IMR-90 (cell line): ENCODE measurements at places on chromosomes 5 and 9. TPM values are rescaled to one million over a fixed set of nuclear protein-coding genes. Genes with fewer than 3 reads are reported as not detected.

BTNL8 gene
- not detected in 2 replicates for total RNA-seq

FGF10 gene
- total RNA-seq, result not detected in 2 replicates

RASEF gene
- total RNA-seq, result under 0.01 TPM in 2 replicates

MAMDC2 gene
- total RNA-seq, result 5.0 and 5.6 TPM in 2 replicates

KIF12 gene
- not detected in 2 replicates for total RNA-seq

MORN5 gene
- not detected in 2 replicates for total RNA-seq

SHLD3 gene
- 2.5 and 3.9 TPM in 2 replicates for total RNA-seq

DNA sequence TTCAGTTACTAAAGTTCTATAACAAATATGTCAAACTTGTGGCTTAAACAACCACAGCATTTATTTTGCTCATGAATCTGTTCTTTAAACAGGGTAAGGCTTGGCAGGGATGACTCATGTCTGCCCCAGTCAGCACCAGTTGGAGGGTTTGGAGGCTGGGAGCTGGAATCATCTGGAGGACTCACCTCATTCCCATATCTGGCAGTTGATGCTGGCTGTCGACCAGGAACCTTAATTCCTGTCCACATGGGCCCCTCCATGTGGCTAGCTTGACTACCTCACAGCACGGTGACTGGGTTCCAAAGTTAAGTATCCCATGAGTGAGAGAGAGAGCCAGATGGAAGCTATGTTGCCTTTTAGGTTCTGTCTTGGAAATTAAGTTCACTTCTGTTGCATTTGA is 13.8 kb upstream of the CCL28 start:
- DNase-seq, result peak; percentile 80

DNA sequence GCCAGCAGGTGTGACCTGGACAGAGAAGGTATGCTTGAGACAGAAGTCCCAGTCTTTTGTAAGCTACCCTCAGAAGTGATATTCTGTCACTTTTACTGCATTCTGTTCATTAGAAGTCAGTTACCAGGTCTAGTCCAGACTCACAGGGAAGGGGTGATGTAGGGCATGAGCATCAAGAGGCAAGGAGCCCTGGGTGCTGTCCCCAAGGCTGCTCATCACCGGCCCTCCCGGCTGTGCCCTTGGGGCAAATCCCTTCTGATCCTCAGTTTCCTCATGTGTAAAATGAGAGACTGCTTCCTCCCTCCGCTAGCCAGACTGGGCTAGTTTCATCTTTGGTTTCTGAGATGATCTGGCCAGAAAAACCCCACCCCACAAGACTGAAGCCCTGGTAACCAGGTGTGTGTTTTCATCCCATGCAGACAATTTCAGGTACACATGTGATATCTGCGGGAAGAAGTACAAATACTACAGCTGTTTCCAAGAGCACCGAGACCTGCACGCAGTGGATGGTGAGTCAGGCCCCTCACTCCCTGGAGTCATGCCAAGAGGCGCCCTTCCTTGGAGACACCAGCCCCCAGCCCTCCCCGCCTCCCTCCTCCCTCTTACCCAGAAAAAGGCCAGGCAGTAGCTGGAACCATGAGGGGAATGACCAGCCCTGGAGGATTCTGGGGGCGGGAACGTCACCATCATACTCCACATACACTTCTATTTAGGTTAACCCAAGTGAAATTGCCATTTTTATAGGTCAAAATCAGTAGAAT is 71.0 kb downstream of the AMBP start:
- no peak for DNase-seq

GRCh38 chr9:14058325-14058688 is 255.6 kb downstream of the NFIB start:
- DNase-seq, result no peak

GRCh38 chr5:116621599-116621998 is 47.0 kb upstream of the SEMA6A start:
- no peak for DNase-seq

DNA sequence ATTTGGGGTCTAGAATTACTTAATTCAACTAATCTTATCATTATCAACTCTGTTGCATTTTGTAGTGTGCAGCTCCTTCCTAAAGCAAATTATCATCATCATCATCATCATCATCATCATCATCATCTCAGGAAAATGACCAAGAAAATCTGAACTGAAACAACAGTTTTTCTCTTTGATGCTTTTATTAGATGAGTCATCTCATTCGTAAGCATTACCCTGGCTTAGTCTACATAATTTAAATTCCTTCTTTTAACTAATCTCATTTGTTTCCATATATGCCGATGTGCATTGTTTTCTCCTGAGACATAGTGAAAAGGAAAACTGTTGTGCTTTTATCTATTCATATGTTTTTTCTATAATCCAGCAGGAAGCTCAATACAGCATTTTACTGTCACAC is 173.0 kb upstream of the PDE4D start:
- DNase-seq, result peak; percentile 1

DNA sequence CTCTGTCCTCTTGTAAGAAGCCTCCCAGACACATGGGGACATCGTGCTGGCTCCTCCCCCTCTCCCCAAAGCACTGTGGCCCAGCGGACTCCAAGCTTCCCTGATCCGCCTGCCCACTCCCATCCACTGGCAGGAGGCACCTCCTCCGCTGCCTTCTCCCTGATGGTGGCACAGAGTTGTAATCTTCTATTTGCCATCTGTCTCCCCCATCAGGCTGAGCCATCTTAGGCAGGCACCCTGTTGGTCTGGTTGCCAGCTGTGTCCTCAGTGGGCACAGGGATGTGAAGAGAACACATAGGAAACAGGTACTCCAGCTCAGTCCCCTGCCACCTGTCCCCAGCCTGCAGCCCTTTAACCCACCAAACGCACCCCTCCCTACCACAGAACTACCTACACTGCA is 5.4 kb upstream of the ZDHHC12 start:
- DNase-seq, result no peak

DNA sequence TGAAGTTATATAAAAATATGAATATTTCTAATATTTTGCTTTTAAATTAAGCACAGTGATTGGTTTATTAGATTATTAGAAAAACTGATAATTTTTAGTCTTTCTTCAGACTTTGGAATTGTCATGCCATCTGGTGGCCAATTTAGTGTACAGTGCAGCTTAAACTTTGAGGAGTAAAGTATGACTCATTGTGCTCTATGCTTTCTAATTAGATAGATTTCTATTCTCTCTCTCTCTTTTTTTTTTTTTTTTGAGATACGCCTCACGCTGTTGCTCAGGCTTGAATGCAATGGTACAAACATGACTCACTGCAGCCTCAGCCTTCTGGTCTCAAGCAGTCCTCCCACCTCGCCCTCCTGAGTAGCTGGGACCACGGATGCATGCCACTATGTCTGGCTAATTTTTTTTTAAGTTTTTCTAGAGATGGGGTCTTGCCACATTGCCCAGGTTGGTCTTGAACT is 42.1 kb upstream of the GPR21 start:
- peak; percentile 94 for DNase-seq

DNA sequence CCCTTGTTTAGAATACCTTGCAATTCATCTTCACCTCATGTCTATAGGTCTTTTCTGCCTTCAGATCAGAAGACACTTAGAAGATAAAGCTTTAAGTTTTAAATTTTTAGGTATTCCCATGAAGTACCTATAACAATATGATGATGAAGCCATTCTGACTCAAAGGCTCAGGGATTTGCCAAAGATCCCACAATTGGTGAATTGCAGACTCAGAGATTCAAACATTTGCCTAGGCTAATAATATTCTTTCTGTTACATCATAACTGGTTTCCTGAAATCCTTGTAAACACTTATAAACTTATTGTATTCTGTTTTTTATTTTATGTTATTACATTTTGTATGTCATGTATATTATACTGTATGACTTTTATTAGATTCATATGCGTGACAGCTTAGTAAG is 62.8 kb upstream of the ZFAND5 start:
- DNase-seq, result no peak
